ENCODE measurements at places on chromosomes 12 and 14. TPM values are rescaled to one million over a fixed set of nuclear protein-coding genes. Genes with fewer than 3 reads are reported as not detected.

- DNase-seq: no peak
Observed at GRCh38 chr14:50602035-50602434, 42.1 kb downstream of the ATL1 start.

- no peak for DNase-seq
Observed at GRCh38 chr14:34302654-34303053, 159.4 kb downstream of the SPTSSA start.

GRCh38 chr12:49358483-49359141 lies 8.7 kb upstream of the SPATS2 start:
- peak; percentile 75 for DNase-seq

DNA sequence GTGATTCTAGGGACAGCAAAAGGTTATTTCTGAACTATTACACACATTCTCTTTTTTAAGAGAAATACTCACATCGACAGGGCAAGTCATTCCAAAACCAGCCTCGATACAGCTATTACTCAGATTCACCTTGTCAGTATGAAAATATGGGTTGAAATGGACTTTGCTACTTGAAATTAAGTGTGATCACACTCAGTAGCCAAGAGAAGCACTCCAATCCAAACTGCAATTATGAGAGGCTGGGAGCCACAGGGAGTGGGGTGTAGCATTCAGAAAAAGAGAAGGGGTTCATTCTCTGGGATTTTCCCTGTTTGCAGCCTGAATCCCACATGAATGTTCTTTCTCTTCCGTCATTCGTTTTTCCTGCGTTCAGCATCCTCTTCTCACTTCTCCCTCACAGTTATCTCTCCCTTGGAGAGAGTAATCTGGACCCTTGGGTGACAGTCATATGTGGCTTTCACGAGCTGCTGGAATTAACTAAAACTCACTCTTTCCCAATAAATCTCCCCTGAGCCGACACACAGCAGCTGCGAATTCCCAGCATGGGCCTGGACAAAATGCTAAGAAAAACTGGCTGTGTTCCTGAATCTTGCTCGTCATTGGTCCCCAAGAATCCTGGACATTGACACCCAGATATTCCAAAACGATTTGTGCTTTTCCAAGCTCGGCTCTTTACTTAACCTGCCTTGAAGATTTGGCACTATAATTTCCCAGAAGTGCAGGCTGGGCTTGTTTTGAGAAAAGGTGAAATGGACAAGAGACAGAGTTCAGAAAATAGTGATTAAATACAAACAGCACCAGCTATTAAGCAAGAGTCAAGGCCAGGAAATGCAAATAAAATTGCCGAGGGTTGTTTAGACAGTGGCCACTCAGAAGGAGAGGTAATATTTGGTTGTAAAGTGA lies 199.5 kb upstream of the PLEKHG7 start:
- no peak for DNase-seq

GRCh38 chr12:52822771-52823510 lies 9.0 kb upstream of the KRT4 start:
- DNase-seq: no peak

DNA sequence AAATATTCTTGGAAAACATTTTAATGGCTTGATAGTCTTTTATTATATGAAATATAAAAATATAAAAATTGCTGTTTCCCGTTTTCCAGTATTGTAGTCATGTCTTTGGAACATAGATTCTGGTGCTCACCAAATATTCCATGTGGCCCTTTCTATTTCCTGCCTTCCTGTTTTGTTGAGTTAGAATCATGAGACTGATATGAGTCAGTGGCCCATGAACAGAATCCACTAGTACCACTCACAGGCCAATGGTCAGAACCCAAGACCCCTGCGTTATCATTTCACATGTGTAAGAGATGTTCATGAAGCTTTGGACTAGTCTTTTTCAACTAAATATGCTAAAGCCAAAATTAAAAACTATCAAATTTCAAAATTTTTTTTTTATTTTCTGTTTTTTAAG lies 56.9 kb downstream of the BICD1 start:
- peak; percentile 68 for DNase-seq

- DNase-seq: peak; percentile 38
Observed at GRCh38 chr14:70755655-70756054, 53.7 kb downstream of the MAP3K9 start.

- DNase-seq: peak; percentile 34
Observed at GRCh38 chr14:76926521-76927251, 100.5 kb downstream of the LRRC74A start.

- DNase-seq: no peak
Observed at GRCh38 chr12:40263616-40264409, 39.0 kb downstream of the LRRK2 start.

- no peak for DNase-seq
Observed at GRCh38 chr14:22509036-22509709, 79.9 kb downstream of the DAD1 start.

- no peak for DNase-seq
Observed at GRCh38 chr12:115185506-115185905, 501.5 kb upstream of the TBX3 start.

GRCh38 chr14:49767270-49767570 lies 733 bp upstream of the KLHDC2 start:
- no peak for DNase-seq

GRCh38 chr12:11702959-11703358 lies 53.5 kb downstream of the ETV6 start:
- no peak for DNase-seq

- DNase-seq: no peak
Observed at GRCh38 chr14:76024211-76024907, 38.8 kb downstream of the IFT43 start.

- no peak for DNase-seq
Observed at GRCh38 chr12:108975024-108975593, 45.8 kb downstream of the SVOP start.

DNA sequence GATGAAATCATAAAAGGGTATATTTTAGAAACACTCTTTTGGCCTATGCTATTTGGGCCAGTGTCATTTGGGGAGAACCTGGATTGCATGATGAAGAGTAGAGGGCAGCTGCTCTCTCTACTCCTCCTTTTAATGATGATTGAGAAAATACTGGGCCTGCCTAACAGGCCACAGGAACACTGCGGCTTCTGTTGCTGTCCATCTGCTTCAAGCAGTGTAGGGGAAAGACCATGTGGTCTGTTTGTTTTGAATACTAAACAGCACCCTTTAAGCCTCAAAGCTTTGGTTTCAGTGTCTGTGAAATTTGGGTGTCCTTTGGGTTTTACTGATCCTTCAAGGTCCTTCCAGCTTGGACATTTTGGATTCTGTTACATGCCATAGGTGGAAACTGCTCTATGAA lies 78.0 kb downstream of the TTC6 start:
- DNase-seq: no peak

- DNase-seq: no peak
Observed at GRCh38 chr12:57142727-57143126, 4.7 kb downstream of the LRP1-AS start.

- no peak for DNase-seq
Observed at GRCh38 chr14:24399447-24399822, 632 bp downstream of the NYNRIN start.

GRCh38 chr12:1691123-1692007 lies 495 bp downstream of the ADIPOR2 start:
- peak; percentile 36 for DNase-seq

- DNase-seq: no peak
Observed at GRCh38 chr12:56437430-56438176, 11.6 kb downstream of the TIMELESS start.

GRCh38 chr12:93741659-93742109 lies 64.5 kb downstream of the CRADD start:
- no peak for DNase-seq

DNA sequence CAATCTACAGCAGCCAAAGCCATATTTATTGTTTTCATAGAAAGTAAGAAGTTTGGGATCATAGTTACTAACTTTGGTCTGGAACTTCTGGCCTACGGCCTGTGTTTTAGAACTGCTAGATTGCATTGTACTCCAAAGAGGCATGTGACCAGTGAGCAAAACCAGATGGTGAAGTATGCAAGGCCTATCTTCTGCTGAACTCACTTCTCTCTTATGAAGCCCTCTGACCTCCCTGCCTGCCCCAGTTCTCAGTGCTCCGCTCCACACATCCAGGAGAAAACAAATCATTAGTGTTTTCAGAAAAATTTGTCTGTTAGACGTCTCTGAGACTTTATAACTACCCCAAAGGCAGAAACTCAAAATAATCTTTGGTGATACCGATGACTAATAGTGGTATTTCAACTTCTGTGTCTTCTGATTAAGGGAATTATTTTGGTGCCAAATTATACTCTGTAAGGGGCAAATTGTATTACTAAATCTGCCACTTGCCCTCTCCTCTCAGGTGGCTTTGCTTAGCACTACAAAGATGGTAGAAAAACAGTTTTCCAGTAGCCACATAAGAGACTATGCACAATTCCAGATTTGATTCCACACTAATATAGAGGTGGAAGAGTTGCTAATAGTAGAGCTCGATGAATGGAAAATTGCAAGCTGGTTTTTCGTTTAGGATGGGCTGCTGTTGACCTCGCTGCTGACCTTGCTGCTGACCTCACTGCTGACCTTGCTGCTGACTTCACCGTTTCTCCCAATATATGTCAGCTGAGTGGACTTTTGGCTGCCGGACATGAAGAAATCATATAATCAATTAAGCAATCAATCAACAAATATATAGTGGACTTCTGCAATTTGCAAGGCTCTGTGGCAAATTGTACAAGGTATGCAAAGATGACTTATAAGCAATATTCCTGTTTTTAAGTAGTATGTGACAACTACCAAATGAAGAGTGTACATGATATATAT lies 147.5 kb downstream of the KITLG start:
- DNase-seq: no peak

- DNase-seq: no peak
Observed at GRCh38 chr12:102379346-102380162, 100.8 kb downstream of the IGF1 start.

DNA sequence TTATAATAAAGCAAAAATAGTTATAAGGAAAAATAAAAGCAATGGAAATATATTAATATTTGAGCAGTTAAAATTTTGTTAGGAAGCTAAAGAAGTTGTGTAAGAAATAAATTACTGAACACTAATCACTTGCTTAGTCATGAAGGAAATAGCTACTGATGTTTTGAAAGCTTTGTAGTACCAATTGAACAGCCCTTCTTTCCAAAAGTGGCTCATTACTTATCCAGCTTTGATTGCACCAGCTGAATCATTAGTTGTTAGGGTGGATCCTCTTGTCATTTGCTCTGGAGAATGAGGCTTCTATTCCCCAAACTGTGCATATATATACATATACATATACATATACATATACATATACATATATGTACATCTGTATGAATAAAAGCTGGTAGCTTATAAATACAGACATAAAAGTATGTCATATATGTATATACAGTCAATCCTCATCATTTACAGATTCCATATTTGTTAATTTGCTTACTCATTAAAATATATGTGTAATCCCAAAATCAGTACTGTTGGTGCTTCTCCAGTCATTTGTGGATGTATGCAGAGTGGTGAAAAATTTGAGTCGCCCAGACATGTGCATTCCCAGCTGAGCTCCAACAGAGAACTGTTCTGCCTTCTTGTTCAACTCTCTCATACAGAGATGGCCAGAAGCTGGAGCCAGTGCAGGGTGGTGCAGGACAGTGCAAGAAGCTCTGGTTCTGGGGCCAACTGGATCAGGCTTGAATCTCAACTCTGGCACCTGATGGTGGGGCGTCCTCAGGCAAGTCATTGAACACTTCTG lies 214.1 kb downstream of the RPAP3 start:
- DNase-seq: no peak

- no peak for DNase-seq
Observed at GRCh38 chr12:4446335-4446734, 720 bp upstream of the FGF6 start.

GRCh38 chr14:23930742-23931141 lies 22.8 kb upstream of the DHRS4 start:
- DNase-seq: no peak

DNA sequence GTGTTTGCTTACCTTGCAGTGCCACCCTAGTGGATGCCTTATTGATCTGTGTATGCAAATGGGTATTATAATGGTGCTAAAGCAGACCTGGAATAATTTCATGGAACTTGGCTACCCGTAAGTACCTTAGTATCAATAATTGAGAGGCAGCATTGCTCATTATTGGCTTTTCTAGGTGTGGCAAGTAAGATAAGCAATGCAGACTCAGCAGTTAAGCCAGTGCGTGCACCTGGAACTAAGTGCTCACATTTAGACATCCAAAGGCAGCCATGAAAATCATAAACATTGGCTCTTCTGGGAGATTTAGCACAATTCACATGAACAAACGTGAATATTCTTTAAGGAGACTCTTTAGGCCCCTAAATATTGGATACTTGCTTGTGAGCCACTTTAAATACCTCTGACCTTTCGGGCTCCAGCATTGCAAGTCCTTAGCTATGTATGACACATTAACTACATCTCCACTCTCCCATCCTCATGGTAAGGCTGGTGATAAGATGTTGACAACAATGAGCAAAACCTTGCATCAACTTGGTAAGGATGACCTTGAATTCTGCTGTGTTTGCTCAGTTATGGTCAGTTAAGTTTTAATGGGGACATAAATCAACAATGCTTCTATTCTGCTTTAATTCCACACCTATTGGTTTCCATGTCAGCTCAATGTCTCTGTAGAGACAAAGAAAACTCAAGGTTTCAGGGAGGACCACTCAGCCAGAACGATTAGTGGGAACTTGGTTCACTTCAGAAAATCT lies 112.0 kb downstream of the SLC5A8 start:
- DNase-seq: no peak

DNA sequence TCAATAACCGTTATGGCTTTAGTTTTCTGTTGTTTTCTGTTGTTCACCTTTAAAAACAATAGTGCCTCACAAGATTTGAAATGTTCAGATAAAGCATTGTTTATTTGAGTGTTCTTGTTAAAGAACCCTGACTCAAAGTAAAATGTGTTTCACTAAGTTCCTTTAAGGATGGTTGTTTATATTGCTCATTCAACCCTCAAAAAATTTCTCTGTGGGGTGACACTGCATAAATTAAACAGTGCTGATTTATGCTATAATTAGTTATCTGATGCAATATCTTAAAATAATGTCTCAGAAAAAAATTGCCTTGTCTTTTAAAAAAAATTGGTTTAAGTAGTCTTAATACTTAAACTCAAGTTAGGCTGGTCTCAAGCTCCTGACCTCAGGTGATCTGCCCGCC lies 775.1 kb downstream of the FLRT2 start:
- no peak for DNase-seq

- no peak for DNase-seq
Observed at GRCh38 chr14:99062772-99063418, 209.1 kb downstream of the BCL11B start.

GRCh38 chr14:36998686-36999085 lies 173.7 kb downstream of the SLC25A21 start:
- DNase-seq: no peak

TEX22 gene
- total RNA-seq: 0.20 TPM

NXPH4 gene
- 17.1 TPM for total RNA-seq

KRT72 gene
- total RNA-seq: not detected

KNTC1 gene
- 42.3 TPM for total RNA-seq

ESYT1 gene
- total RNA-seq: 140 TPM

FBXO34 gene
- total RNA-seq: 16.0 TPM

C12orf60 gene
- 1.7 TPM for total RNA-seq

TMEM229B gene
- total RNA-seq: 5.8 TPM

LTBP2 gene
- 32.5 TPM for total RNA-seq

MORN3 gene
- total RNA-seq: 0.33 TPM

TSHR gene
- total RNA-seq: not detected

TSPAN31 gene
- 21.6 TPM for total RNA-seq

INHBC gene
- total RNA-seq: 0.13 TPM

SIX6 gene
- not detected for total RNA-seq

KRT3 gene
- 0.13 TPM for total RNA-seq

RNASE7 gene
- not detected for total RNA-seq

C1S gene
- 3.3 TPM for total RNA-seq

BEGAIN gene
- 0.35 TPM for total RNA-seq

Measured in HT1080 (cell line).